ENCODE measurements at places on chromosomes 7 and 10.

GRCh38 chr10:58107506-58107905, 160.2 kb downstream of the IPMK start:
- no peak for DNase-seq

DNA sequence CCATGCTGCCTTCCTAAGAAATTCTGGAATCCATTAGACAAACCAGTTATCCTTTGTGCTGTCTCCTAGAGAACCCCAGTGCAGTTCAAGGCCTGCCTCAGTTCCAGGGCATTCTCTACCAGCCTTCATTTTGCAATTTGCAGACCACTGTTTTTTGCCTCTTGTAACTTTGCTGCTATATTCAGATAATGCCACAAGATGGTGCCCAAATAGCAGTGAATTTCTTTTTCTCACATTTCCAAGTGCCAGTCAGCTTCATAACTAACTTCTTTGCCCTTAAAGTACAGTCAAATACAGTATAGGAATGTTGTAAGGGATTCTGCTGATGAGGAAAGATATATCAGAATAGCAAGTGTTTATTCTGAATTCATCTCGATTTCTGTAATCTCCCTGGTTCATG, 25.2 kb downstream of the LOXL4 start:
- DNase-seq, result no peak

GRCh38 chr10:88962336-88962735, 9.8 kb upstream of the ACTA2 start:
- DNase-seq, result no peak

DNA sequence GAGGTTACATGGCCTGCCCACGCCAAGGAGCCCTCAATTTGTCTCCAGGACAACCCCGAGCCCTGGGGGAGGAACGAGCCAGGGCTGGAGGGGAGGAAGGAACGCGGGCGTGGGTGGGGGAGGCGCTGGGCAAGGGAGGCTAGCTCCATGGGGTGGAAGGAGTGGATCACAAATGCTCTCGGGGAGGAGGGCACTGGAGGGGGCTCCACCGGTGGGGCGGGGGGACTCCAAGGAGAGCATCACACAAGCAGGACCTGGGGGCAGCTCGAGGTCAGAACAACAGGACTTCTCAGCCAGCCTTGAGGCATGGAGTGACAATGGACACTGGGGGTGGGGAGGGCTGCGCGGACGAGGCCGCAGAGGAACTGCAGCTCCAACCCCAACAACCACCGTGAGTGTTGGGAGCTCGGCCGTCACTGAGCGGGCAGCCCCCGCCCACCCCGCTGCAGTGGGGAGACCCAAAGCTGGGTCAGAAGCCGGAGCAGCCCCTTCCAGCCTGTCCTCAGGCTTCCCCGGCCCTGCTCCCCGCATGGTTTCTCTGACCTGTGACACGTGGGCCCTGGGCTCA, 41.1 kb downstream of the STK32C start:
- DNase-seq, result no peak

DNA sequence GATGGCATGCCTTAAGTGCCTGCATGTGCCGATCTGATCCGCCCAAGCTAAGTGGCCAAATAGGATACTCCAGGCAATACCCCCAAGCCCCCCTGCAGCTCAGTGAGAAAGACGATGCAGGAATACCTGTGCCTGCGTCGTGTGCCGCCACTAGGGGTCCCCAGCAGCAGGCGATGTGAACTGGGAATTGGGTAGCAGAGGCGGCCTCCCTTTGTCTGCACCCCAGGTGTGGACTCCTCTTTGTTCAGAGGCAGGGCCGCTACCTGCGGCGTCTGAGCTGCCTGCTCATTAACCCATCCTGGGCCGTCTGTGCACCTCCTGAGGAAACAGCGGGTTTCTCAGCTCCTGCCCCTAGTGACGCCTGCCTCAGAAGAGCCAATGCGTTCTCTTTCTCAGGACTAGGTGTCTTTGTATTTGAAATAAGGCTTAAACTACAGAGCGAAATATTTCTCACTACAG, 4.8 kb upstream of the CHN2 start:
- DNase-seq, result peak; percentile 16

- no peak for DNase-seq
Measured at GRCh38 chr7:122951006-122951405, 44.5 kb downstream of the TAS2R16 start.

GRCh38 chr7:50397320-50397970, 52.7 kb downstream of the FIGNL1 start:
- no peak for DNase-seq

- DNase-seq, result no peak
Measured at GRCh38 chr7:84088802-84089201, 105.8 kb downstream of the SEMA3A start.

DNA sequence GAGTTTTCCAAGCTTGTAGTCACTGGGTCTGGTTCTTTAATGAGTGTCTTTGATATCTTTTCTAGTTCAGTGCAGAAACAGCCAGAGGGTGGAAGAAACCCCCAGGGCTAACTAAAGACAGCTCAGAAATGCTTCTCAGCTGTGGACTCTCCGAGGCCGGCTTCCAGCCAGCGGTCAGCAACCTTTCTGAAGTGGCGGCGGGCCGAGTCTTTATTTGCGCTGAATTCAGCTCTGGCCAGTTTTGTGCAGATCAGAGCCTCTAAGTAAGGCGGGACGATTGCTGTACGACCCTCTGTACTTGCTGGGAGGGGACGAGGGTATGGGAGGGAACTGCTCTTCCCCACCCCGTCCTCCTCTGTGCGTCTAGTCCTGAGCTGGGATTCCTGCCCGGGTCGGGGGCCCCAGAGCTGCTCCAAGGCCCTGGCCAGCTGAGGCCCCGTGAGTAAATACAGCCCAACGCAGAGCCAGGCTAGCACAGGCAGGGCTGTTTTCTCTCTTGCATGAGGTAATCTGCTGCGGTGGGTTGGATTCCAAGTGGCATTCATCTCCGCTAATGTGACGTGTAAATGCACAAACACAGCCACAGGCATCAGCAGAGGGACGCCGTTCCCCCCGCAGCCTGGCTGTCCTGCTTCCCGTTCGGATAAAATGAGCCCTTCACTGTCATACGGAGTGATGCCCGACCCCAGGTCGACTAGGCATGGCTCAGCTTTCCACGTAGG, 159.8 kb downstream of the PIP4K2A start:
- DNase-seq, result no peak

DNA sequence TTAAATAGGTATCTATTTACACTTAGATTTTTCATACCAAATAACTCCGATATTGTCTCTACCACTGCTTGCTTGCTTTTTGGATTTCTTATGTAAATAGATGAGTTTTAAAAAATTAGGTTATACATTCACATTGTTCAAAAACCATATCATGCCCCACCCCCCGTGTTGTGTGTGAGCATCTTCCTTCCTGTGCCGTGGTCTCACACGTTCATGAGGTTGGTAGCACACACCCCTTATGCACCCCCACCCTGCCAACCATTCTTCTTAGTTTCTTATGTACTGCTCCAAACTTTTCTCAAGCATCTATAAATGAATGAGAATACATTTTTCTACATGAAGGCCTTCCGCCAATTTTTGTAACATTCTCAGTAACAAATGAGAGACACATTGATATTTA, 115.6 kb downstream of the FANK1 start:
- no peak for DNase-seq

GRCh38 chr10:62769574-62770242, 34.8 kb upstream of the ADO start:
- no peak for DNase-seq

DNA sequence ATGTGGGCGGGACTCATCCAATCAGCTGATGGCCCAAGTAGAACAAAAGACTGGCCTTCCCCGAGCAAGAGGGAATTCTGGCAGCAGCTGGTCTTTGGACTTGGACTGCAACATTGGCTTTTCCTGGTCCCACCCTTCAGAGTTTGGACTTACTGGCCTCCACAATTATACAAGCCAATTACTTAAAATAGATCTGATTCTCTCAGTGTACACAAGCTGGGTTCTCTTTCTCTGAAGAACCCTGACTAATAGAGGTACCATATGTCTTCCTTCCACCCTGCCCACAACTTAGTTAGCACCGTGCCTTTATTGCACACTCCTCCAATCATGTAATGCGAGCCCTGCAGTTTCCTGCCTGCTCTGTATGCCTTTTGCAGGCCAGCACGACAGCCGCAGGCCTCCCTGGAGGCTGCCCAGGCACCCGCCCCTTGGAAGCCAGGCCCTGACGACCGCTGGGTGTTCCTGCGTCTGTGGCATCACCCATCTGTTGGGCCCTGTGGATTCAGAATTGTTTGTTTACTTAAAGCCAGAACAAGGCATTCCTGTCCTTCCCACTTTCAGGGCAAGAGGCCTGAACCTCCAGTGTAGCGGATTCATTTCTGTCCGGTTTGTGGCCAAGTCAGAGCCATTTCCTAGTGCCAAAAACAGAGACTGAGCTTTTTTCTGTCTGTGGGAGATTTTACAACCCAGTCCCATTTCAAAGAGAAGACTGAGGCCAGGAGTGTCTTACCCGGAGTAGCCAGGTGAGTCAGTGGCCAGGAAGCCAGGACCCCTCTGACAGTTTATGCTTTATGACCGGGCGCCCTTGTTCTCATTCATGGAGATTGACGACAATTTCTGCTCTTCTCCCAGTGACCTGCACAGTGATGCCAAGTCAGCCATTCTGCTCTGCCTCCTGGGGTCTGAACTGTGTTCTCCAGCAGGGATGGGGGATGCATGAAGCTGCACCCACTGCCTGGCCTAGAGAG, 968 bp upstream of the INMT start:
- DNase-seq, result no peak

DNA sequence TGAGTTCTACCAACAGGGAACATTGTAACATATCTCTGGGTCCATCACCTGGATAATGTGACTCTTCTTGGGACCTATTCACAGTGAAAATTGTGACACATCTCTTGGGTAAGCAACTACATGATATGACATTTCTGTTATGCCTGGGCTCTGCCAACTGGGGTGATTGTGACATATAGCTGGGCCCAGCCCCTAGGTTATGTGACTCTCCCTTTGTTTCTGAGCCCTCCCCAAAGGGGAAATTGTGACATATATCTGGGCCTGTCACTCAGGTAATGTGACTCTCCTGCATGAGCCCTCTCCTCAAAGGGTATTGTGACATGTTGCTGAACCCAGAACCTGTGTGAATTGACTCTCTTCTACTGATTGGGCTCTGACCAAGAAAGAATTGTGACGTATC, 22.4 kb upstream of the ZNF107 start:
- no peak for DNase-seq

- no peak for DNase-seq
Measured at GRCh38 chr7:33183504-33183903, 54.1 kb downstream of the BBS9 start.

DNA sequence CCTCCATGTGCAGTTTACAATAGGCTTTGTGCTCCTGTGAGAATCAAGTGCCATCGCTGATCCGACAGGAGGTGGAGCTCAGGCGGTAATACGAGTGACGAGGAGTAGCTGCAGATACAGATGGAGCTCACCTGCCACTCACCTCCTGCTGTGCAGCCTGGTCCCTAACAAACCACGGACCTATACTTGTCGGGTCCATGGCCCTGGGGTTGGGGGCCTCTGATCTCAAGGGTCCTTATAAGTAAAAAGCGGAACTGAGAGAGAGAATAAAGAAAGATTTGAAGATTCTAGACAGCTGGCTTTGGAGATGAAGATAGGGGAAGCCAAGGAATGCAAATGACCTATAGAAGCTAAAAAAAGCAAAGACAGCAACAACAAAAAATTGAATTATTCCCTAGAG, 130.6 kb downstream of the PLXDC2 start:
- no peak for DNase-seq

- DNase-seq, result no peak
Measured at GRCh38 chr10:48745662-48746245, 61.1 kb downstream of the WDFY4 start.

GRCh38 chr7:94043299-94043698, 39.1 kb upstream of the BET1 start:
- no peak for DNase-seq

DNA sequence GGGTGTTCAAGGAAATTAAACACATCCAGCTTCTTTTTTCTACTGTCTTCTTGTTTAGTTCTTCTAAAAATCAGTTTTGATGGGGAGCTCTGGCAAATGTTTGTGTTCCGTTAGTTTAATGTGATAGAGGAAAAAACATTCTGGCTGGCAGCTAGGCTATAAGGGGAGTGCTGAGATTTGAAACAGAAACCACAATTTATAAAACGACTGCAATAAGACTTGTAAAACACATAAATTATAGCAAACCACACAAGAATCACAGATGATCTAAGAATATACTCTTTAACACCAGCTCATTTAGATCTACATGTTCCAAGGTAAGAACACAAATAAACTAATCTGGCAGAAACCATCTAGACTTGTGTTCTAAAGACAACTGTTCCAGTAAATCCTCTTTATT, 425.5 kb downstream of the CNTNAP2 start:
- no peak for DNase-seq

GRCh38 chr10:110619514-110620397, 24.4 kb upstream of the RBM20 start:
- no peak for DNase-seq

- no peak for DNase-seq
Measured at GRCh38 chr7:74351836-74352235, 62.6 kb downstream of the CLIP2 start.

DNA sequence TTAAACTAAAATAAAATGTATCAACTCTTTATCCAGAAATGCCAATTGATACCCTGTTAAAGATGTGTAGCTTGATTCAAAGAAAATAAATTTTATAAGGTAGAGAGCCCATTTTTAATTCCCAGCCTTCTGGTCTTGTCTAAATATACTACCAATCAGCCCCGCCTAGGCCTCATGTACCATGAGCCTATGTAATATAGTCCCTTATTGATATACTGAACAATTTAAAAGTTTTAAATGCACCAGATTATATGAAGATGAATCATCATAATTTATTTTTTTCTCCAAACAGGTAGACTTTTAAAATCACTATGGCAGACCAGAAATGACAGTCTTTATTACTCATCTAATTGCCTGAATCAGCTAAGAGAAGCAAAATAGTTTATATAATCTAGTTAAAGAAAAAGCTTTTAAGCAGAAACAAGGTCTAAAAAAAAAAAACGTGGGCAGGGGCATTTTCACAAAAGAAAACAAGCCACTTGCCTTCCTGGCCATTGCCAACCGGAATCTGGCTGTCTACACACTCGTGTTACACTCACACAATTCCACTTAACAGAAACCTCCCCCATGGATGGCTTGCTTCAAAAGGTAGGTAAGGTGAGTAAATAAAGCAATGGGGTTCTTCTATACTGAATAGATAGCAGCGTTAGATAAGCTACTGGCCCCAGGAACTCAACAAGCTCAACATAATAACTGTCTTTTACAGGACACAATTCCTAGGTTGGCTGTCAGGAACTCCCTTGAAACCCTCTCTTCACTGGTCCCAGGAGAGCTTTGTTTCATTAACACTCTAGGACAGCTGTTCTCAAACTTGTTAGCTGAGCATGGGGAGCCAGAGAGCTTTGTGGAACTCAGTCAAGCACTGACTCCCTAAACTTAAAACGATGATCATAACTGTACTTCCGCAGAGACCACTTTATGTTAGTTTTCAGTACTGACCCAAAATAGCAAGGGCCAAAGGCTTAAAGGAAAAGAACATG, 37.2 kb downstream of the RAPGEF5 start:
- DNase-seq, result no peak

DNA sequence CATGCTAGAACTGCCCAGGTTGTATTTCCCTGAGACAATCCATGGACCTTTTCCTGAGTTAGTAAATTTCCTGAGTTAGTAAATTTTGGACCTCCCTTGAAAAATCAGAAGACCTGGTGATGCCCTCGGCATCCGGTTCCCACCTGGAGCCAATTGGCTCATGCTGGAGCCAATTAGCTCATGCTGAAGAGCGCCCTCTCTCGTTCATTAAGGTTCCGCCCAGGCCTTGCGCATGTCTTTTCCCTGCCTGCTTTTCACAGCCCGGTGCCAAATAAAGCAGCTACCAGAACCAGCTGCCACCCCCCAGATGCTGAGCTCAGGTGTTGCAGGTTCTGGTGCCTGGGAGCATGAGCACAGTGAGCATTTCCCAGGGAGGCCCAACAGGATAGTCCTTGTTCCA, 96.2 kb downstream of the APBB1IP start:
- no peak for DNase-seq

GRCh38 chr10:33117816-33118215, 159.8 kb upstream of the ITGB1 start:
- DNase-seq, result no peak

All from stimulated activated CD8-positive, alpha-beta memory T cell treated with anti-CD3 and anti-CD28 coated beads, Interleukin-15, amount 100 ng/mL, for 4 hours (primary cell).